ENCODE measurements at places on chromosomes 4 and X.

- DNase-seq = no peak
Measured at GRCh38 chrX:117095393-117095792, 632.6 kb upstream of the CT83 start.

GRCh38 chr4:10577508-10578426, 106.8 kb downstream of the CLNK start:
- DNase-seq = no peak

GRCh38 chr4:34619531-34620162, 1624.7 kb downstream of the ARAP2 start:
- DNase-seq = peak; percentile 11

GRCh38 chrX:24153178-24153795, 3.8 kb downstream of the ZFX start:
- no peak for DNase-seq

- DNase-seq = peak; percentile 4
Measured at GRCh38 chrX:69503782-69504625, at the start of gene NALF2. Gene NALF2, plus strand, starts transcription at chrX:69504326. Its CDS starts 957 bp downstream, at chrX:69505283.

DNA sequence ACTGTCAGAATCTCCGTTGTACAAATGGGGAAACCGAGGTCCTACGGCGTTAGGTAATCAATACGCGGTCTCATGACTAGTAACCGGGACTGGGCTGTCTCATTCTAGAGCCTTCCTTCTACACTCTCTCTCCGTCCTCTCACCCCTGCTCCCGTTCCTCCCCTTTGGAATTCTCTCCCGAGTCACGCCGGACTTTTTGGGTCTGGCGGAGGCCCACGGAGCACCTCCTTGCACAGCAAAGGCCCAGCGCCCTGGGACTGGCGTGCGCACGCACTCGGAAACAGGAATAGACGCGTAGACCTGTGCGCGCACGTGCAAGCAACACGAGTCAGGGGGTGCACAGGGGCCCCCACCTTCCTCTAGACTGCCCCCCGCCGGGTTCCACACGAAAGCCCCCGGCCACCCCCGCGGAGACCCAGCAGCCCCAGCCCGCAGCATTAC, 361 bp downstream of the QDPR start:
- DNase-seq = no peak

GRCh38 chr4:73704314-73705055, 35.9 kb upstream of the CXCL8 start:
- DNase-seq = peak; percentile 98

GRCh38 chrX:10015723-10016518, 48.8 kb downstream of the CLDN34 start:
- no peak for DNase-seq

GRCh38 chr4:37948542-37948941, 11.7 kb upstream of the PTTG2 start:
- no peak for DNase-seq

DNA sequence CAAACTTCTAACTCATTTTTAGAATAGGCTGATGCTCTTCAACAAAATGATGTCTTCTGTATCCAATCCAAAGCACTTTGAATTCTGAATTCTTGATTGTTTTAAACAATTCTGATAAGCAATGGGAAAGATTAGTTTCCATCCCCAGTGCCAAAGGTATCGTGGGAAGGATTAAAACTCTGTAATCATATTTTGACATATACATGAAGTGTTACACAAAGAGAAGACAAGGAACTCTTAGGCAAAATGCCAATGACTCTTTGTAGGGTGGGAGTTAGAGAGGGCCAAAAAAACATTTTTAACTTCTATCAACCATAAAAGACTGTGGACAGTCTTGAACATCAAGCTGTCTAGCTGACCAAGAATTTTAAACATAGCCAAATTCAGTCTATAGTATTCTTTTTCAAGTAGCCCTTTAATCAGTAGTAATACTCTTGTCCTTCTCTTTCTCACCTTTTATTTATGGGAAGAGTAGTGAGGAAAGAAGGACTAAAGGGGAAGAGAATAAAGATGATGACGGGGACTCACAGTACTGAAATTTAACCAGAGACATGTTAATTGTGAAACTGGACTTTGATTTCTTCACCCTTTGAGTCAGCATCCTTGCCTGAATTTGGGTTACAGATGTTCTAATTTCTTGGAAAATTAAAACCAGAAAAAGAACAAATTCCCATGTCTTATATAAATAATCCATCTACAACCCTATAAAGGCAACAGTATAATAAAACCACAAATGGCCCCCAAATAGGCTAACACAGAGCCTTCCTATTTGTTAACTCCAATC, 51.8 kb upstream of the VEGFD start:
- peak; percentile 39 for DNase-seq
